Stimulated activated CD8-positive, alpha-beta memory T cell treated with anti-CD3 and anti-CD28 coated beads, Interleukin-15, amount 100 ng/mL, for 24 hours (primary cell): ENCODE measurements at places on chromosomes 4 and X.
A peak's percentile ranks its signal among the peaks of the same experiment; 100 is the strongest.

- no peak for DNase-seq
These were observed 58.5 kb upstream of the PITX2 start for GRCh38 chr4:110681381-110681780.

DNA sequence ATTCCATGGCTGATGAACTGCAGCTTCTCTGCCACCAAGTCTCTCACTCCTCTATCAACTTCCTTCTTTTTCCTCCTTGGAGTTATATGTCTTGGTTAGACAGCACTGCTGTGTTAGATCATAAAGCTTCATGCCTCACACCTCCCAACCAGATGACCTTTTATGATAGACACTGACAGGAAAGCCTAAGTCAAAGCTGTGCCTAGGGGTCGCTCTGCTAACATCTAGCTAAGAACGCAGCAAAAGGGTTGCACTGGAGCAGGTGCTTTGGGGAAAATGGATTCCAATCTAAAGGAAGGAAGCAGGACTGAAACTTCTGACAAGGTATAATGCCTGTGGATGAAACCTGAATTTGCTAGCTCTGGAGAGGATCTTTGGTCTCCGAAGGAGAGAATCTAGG, 509.7 kb downstream of the SMARCA1 start:
- DNase-seq, result no peak

DNA sequence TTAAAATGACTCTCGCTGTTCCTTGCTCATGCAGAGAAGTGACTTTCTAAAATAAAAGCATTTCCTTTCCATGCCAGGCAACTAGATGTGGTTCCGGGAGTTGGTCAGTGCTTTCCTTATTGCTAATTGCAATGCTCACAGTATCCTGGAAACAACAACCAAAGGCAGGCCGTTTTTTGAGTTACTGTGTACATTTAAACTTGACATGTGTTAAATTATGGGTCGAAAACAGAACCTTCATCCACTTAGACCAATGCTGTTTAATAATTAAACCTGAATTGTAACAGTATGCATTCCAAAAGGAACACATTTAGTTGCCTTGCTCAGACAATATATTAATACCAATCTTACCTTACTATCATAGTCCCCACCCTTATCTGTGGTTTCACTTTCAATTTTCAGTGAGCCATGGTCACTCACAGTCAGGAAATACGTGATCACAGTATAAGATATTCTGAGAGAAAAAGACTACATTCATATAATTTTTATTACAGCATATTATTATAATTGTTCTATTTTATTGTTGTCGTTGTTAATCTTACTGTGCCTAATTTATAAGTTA, 102.6 kb downstream of the HS6ST2 start:
- no peak for DNase-seq

DNA sequence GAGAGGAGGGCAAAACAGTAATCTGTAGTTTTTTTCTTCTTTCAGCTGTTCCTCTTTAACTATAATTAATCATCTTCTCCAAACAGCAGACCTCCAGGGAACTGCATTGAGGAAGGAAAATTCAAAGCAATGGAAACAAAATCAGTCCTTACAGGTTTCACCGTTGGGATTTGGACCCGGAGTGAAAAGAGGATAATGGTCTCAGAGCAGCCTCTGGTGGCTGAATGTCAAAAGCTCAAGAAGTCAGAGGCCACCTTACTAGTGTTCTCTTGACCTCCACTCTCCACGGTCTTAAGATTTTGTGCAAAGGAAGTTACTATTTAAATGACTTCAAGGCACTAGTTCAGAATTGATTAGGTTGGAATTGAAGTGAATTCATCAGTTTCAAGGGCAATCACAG, 16.0 kb upstream of the MID1 start:
- DNase-seq, result no peak

DNA sequence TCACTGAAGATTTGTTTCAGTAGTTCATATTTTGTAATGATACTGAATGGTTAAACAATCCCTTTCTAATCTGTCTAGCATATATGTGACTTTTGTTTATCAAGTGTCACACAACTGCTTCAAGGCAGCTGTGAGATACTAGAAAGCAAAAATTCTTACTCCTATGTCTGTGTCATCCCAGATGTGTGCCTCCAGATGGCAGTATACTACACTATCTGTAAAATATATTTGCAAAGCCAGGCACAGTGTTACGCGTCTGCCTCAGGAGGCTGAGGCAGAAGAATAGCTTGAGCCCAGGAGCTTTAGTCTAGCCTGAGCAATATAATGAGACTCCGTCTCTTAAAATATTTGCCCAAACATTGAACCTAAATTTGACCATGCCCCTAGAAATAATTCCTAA, 4.0 kb downstream of the NUDT10 start:
- no peak for DNase-seq

DNA sequence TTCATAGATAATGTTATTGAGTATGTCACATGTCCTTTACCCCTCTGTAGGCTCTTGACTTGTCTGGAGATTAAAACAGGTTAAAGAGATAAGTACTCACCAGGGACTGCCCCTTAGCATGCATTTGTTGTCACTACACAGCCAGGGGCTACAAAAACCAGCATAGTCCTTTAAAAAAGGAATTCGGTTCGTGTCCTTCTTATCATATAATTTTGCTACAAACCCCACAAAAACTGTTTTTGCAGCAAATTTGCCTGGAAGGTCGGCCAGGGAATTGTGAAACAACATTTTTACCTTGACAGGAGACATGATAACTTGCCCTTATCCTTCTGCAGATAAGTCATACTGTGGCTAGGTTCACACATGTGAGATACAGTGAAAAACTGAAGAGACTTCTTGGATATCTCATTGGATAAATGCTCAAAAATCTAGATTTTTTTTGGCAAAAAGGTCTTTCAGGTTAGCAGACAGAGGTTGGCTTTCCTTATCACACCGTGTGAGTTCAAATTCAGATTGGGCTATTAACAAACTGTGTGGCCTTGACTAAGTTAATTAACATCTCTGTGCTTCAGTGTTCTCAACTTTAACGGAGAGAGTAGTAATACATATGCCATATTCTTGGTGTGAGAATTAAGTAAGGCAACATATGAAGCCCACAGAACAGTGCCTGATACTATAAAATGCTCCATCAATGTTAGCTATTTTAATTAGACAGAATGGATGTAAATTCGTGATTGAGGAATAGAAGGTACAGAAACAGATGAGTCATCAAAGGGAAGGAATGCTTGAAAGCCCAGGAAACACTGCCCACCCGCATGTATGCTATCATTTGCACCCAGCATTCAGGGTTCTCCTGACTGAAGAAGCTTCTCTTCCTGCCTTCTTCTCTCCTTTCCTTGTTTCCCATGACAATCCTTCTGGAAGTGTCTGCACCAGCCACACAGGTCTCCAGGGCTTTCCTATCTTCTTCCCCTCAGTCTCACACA, 30.0 kb downstream of the FAM9C start:
- DNase-seq, result no peak

GRCh38 chr4:8915201-8916200, 43.9 kb upstream of the HMX1 start:
- DNase-seq, result no peak

- no peak for DNase-seq
These were observed 69.7 kb upstream of the DCLK2 start for GRCh38 chr4:150008546-150008945.

- DNase-seq, result no peak
These were observed 239.7 kb downstream of the CFAP47 start for GRCh38 chrX:36159254-36159653.

DNA sequence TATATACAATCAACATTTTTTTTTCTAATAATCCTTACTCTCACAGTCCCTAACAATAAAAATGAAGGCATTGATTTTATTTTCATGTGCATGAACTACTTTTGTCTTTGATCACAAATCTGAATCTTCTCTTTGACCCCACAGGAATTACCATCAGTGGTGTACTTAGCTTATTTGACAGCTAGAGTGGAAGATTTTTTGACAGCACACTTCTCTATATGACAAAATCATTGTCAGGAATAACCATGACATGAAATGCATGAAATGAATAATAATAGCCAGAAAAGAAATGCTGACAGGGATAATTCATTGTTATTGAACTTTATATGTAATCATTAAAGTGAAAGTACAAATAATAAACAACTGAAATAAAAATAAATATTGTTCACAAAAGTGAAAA, 604.2 kb downstream of the EPHA5 start:
- no peak for DNase-seq

DNA sequence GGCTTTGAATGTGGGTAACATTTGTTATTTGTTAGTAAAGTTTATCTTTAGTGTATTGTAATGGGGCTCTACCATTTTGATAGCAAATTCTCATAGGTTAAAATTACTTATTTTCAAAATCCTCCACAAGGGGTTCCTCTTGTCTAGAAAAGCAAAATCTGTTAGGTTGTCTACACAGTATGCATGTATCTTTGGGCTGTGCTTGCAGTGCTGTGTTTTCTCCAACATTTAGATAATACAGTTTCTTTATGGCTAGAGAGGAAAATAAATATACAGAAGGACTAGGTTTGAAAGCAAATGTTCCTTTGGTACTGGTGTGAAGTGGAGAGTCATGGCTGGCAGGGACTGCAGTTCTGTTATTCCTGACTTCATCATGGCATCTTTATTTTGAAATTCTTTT, 40.3 kb downstream of the POLR2B start:
- no peak for DNase-seq

- DNase-seq, result no peak
These were observed 242.1 kb upstream of the TRAM1L1 start for GRCh38 chr4:117327491-117327890.

- DNase-seq, result peak; percentile 14
These were observed 543 bp downstream of the NFXL1 start for GRCh38 chr4:47913861-47914219.

DNA sequence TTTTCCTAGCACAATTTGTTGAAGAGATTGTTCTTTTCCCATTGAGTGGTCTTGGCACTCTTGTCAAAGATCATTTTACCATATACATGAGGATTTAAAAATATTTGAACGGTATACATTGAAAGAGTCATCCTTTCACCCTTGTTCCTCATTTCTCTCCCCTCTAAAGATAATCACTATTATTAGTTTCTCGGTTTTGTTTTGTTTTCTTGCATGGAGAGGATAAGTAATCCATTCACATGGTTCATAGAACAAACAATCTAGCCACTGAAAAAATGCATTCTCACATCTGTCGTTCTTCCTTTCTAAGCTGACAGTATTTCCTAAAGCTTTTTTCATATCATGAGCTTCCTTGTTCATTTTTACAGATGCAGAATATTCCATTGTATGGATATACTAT, 39.2 kb upstream of the MSMO1 start:
- no peak for DNase-seq

DNA sequence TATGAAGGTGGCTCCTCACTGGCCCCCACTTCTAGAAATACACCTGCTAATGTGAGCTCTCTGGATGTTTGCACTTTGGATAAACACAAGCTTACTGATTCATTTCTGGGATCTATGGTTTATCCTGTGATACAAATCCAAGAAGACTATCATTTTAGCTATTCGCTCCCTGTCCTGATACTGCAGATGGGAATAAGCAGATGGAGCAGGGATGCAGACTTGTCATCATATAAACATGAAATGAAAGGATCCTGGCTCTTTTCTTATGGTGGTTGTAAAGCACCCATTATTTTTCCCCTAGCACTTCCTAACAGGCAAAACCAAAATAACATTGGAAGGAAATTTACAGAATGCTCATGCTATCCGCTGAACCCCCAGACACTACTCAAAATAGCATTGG, 162.9 kb upstream of the NOCT start:
- no peak for DNase-seq

- no peak for DNase-seq
These were observed 65.6 kb downstream of the SYNPO2 start for GRCh38 chr4:118954246-118954645.

DNA sequence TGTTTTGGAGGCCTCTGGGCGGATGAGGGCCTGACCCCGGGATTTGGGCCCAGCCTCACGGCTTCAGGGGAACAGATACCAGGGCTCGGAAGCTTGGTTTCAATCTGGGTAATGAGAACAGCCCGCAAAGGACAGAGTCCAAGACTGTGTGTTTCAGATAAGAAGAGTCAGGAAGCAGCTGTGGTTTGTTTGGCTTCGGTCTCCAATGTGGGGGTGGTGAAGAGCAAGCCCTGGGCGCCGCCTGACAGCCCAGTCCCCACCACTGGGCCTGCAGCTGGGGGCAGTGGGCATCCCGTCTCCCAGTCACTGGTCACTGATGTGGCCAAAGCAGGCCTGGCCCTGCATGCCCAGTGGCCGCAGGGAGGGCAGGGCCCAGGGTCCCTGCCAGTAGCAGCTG, 9.1 kb downstream of the WFS1 start:
- no peak for DNase-seq
